Activated CD4-positive, alpha-beta memory T cell treated with anti-CD3 and anti-CD28 coated beads for 36 hours (primary cell): ENCODE measurements at places on chromosomes 11 and 22. TPM values are rescaled to one million over a fixed set of nuclear protein-coding genes. Genes with fewer than 3 reads are reported as not detected.

- DNase-seq, result no peak
- no peak overlapping the region for H3K27ac ChIP-seq
- no peaks in the 10 kb centered on the region for H3K36me3 ChIP-seq
Measured at GRCh38 chr11:70088735-70089250, 10.7 kb downstream of the ANO1 start.

DNA sequence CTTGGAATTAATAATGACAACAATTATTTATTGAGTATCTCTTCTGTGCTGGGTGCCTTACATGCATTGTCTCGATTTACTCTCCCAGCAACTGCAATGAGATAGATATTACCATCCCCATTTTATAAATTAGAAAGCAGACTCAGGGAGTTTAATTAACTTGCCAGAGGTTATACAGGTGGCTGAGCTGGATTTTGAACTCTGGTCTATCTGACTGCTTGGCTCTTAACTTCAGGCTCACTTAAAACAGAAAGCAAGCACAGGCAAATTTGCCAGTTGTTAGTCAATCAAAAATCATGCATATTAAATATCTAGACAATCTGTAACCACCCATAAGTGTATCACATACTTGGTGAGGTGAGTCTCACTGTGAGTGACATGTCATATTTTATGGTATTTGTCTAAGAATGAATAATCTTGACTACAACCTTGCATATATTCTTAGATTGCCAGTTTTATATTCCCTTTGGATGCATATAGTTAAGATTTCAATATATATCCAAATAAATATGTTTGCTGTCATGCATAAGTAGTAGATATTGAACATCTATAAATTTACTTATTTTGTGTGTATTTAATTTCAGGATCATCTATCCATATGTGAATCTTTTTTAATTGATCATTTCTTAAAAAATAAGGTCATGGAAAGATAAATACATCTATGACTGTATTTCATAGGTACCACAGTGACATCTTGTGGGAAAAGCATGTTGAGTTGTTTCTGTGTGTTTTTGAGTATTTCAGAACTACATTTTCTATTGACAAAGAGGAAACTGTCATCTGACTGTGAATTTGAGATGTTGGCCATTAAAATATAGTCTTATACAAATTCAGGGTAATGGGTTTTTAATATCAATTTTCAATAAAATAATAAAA, 112.0 kb upstream of the ARHGAP42 start:
- no peak overlapping the region for H3K27ac ChIP-seq
- no peaks in the 10 kb centered on the region for H3K4me1 ChIP-seq
- H3K27me3 ChIP-seq, result no peaks in the 10 kb centered on the region
- no peak overlapping the region for H3K4me3 ChIP-seq
- DNase-seq, result no peak
- no peaks in the 10 kb centered on the region for H3K36me3 ChIP-seq

GRCh38 chr11:27398400-27398770, 35.4 kb upstream of the CCDC34 start:
- no peaks in the 10 kb centered on the region for H3K27me3 ChIP-seq
- DNase-seq, result no peak
- H3K4me1 ChIP-seq, result no peaks in the 10 kb centered on the region
- no peak overlapping the region for H3K27ac ChIP-seq
- no peaks in the 10 kb centered on the region for H3K36me3 ChIP-seq

GGT5 gene
- total RNA-seq, result not detected

HEPHL1 gene
- not detected for total RNA-seq
